ENCODE measurements at places on chromosomes 16 and 17.

- no peak for DNase-seq
These were observed 2.0 kb downstream of the WSB1 start for GRCh38 chr17:27295945-27296344.

GRCh38 chr17:58741121-58741625 lies 14.5 kb upstream of the PPM1E start:
- no peak for DNase-seq

- no peak for DNase-seq
These were observed 12.0 kb downstream of the CRLF3 start for GRCh38 chr17:30812218-30813177.

- no peak for DNase-seq
These were observed 154.2 kb downstream of the VPS53 start for GRCh38 chr17:560432-560873.

- no peak for DNase-seq
These were observed 1.5 kb downstream of the SNX29 start for GRCh38 chr16:11978080-11978479.

DNA sequence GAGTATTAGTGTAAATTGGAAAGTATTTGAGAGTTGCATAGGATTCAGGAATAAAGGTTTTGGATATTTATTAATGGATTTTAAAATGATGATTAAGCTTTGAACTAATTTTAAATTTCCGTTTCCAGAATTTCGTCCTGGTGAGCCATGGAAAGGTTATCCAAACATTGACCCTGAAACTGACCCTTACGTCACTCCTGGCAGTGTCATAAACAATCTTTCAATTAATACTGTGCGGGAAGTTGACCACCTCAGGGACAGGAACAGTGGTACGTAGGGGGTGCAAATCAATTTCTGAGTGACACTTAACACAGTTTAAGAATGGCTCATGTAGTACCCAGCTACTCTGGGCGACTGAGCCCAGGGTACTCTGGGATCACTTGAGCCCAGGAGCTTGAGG lies 29.1 kb upstream of the SLC5A11 start:
- DNase-seq = no peak

- DNase-seq = no peak
These were observed 9.1 kb downstream of the SLC22A31 start for GRCh38 chr16:89191033-89191900.

- no peak for DNase-seq
These were observed 26.3 kb downstream of the MRTFB start for GRCh38 chr16:14097182-14097959.

GRCh38 chr16:84055801-84056634 lies 13.4 kb upstream of the SLC38A8 start:
- peak; percentile 58 for DNase-seq

- DNase-seq = peak; percentile 80
These were observed 97.5 kb downstream of the OR1D5 start for GRCh38 chr17:2965621-2966595.

GRCh38 chr17:83195330-83196023 lies 116.1 kb downstream of the METRNL start:
- DNase-seq = peak; percentile 69

GRCh38 chr16:49352892-49353291 lies 20.7 kb upstream of the C16orf78 start:
- DNase-seq = no peak

- DNase-seq = no peak
These were observed 170.2 kb downstream of the HS3ST3B1 start for GRCh38 chr17:14471052-14471451.

DNA sequence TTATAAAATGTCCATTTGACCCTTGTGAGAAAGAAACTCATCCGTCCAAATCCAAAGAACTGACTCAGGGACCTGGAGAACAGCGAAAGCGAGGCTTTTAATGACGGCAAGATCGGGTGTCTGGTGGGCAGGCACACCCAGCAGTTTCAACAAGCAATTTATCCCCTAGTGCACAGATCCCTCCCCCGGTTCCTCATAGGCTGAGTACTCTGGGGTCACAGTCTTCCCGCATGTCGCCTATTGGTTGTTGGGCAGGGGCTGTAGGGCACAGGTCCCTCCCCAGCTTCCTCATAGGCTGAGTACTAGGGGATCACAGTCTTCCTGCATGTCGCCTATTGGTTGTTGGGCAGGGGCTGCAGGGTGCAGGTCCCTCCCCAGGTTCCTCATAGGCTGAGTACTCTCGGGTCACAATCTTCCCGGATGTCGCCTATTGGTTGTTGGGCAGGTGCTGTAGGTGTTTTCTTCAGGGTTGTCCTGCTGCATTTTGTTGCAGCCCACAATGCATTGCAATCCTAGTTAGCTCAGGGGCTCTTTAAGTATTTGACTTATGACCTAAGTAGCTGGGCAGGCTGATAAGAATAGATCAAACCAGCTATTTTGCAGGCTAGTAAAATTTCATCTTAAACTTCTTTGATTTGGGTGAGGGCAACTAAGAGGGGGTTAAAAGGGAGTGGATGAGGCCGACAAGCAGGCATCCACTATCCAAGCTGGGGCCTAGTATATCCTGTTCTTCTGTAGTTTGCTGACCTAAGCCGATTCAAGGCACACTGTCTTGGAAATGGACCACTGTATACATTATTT lies 3.6 kb upstream of the UTS2R start:
- no peak for DNase-seq

GRCh38 chr16:87555647-87556046 lies 46.7 kb upstream of the JPH3 start:
- no peak for DNase-seq

DNA sequence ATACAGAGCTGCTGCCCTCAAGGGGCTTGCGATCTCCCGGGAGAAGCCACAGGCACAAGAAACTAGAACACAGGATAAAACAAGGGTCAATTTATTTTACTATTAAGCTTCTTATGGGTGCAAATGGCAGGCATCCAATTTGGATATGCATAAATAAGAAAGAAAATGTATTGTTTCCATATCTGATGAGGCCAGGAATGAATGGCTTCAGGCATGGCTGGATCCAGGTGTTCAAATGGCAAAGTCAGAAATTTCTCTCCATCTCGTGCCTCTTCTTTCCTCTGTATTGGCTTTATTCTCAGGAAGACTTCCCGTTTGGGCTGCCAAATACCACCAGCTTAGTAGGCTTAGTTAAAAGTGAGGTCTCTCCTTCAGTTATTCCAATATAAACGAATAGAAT lies 43.1 kb downstream of the SCNN1B start:
- peak; percentile 20 for DNase-seq

GRCh38 chr16:30923554-30924075 lies at the start of gene FBXL19:
Gene FBXL19 (plus strand): TSS chr16:30923572. CDS start chr16:30925755, 2,183 bp downstream.
- DNase-seq = peak; percentile 78

GRCh38 chr17:38908676-38909181 lies 16.7 kb upstream of the LASP1NB start:
- peak; percentile 68 for DNase-seq

DNA sequence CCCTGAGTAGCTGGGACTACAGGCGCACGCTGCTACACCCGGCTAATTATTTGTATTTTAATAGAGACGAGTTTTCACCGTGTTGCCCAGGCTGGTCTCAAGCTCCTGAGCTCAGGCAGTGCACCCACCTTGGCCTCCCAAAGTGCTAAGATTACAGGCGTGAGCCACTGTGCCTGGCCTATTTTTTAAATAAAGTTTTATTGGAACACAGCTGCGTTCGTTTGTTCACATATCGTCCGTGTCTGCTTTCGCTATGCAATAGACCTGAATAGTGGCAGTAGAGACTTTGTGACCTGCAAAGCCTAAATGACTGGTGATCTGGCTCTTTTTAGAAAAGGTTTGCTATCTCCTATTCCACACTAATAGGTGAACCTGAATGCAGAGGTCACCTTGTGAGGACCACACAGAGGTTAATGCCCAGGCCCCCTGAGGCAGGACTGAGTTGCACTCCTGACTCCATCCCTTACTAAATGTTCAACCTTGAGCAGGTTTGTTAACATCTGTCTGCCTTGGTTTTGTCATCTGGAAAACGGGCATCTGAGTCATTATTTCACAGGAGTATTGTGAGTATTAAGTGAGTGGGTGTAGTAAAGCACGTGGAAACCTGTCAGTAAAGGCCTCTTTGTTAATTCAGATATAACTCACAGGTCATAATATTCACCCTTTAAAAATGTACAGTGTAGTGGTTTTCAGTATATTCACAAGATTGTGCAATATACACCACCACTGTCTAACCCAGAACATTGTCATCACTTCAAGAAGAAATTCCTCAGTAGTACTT lies 157.5 kb upstream of the CACNG5 start:
- DNase-seq = no peak

DNA sequence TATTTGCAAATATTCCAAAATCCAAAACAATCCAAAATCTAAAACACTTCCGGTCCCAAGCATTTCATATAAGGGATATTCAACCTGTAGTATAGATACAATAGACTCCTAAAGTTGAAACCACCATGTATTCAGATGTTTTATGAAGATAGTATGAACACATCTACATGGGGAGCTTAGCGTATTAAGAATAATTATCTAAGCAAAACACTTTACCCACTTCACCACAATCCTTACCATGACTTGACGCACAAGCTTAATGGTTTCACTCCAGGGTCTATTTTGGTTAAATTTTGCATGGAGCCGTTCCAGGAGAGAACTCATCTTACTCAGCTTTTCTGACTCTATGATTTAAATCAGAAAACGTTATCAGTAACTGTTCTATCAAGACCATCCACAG lies 3.5 kb downstream of the MED1 start:
- DNase-seq = no peak

DNA sequence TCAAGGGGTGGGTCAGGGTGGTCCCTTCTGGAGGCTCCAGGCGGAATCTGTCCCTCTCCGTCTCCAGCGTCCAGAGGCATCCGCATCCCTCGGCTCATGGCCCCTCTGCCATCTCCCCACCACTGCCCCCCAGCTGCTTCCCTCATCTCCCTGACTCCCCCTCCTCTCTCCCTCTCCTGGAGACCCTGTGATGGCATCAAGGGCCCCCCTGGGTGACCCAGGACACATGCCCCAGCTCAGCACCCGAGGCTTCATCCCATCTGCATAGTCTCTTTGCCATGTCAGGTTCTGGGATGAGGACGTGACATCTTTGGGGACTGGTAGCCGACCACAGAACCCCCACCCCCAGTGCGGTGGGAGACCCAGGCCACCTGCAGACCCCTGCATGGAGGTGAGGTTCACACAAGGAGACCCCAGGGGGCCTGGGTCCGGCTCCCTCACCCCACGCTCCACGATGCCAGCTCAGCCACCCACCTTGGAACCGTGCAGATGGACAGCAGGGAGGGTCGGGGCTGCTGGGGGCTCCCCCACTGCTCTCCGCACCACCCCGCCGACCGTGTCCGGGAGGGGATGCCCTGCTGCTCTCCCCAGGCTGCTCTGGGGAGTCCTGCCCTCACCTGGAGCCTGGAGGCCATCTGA lies 3.8 kb downstream of the SECTM1 start:
- no peak for DNase-seq

DNA sequence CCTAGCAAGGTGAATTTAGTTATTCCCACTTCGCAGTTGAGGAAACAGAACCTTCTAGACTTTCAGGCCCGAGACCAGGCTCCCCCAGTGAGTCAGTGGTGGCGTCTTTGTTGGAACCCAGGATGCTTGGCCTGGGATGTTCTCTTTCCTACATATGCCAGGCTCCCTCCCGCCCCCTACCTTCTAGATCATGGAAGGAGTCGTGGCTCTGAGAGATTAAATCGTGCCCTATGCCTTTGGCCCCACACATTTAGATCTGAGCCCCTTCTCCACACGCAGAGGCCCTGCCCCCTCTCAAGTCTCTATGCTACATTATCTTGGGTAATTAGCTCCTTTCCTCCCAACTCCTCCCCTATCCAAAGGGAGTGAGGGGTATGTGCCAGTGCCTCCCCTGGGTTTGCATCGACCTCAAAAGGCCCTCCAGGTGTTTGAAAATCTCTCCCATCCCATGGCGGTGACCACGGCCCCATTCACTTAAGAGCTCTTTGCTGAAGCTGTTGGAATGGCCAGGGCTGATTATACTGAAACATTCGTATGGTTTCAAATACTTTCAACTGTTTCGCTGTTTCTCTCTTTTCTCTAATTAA lies 3.0 kb downstream of the NGFR start:
- no peak for DNase-seq

DNA sequence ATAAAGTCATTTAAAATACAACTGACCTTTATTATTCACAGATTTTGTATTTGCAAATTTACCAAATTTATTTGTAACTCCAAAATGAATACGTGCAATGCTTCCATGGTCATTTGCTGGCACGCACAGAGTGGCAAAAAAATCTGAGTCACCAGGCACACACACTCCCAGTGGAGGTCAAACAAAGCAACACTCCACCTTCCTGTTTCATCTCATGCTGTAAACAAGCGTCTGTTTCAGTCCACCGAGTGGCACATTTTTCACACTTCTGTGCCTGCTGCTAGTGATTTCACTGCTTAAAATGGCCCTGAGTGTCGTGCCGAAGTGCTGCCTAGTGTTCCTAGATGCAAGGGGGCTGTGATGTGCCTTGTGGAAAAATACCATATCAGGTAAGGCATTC lies 17.8 kb upstream of the ITGAE start:
- no peak for DNase-seq

- no peak for DNase-seq
These were observed 44.0 kb upstream of the CLEC18B start for GRCh38 chr16:74465281-74465680.

GRCh38 chr17:60381958-60382357 lies 10.0 kb downstream of the USP32 start:
- DNase-seq = no peak

DNA sequence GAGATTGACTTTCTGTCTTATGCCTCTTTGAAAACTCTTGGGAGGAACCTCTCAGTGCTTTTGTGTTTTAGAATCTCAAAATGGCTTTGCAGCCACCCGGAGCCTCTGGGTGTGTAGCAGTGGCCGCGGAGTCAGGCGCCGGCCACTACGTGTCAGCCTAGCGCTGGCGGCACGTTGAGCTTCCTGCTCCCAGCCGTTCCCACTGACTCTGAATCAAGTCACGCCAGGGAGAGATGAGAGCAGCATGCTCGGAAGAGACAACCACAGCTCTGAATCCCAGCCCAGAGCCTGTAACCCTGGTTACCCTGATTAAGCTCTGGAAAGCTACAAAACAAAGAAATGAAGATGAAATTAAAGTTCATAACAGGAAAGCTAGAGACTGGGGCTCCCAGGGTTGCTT lies 97.4 kb upstream of the CACNG5 start:
- DNase-seq = peak; percentile 69

- DNase-seq = peak; percentile 67
These were observed 158.9 kb upstream of the CACNG5 start for GRCh38 chr17:66675991-66676371.

- peak; percentile 96 for DNase-seq
These were observed at the start of gene ASPSCR1 for GRCh38 chr17:81977211-81977808. Gene ASPSCR1 (plus strand): TSS chr17:81977629. CDS start chr17:81977647, 18 bp downstream.

All from sigmoid colon (tissue), 7 donors.